Renal cortical epithelial cell (primary cell): ENCODE measurements at places on chromosomes 2 and 18. TPM values are rescaled to one million over a fixed set of nuclear protein-coding genes. Genes with fewer than 3 reads are reported as not detected.

DNA sequence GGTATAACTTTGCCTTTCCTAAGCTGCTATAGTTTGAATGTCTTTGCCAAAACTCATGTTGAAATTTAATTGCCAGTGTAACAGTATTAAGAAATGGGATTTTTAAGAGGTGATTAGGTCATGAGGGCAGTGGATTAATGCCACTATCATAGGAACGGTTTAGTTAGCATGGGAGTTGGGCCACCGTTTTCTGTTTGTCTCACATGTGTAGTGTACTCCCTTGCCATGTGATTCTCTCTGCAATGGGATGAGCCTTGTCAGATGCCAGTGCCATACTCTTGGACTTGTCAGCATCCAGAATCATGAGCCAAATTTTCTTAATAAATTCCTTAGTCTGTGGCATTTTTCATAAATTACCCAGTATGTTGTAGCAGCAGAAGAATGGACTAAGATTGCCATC is 388.9 kb upstream of the RGPD4 start:
- no peak for DNase-seq

- DNase-seq = no peak
Observed at GRCh38 chr2:57726294-57726693, 320.3 kb upstream of the VRK2 start.

DNA sequence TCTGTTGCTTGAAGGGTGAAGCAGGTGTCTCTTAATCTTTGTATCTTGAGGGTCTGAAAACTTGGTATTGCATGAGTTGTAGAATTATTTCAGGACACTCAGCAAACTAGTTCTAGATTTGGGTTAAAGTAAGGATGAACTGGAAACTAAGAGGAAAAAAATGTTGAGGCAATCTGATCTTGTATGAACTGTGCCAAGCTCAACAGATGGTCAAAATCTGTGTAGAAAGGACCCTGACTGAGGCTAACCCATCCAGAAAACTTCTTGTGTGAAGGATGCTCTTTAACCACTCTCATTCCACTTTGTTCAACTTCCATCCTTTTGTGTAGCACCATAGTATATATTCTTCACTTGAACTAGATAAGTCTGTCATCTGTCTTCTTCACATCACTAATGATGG is 861.7 kb downstream of the SLC4A3 start:
- no peak for DNase-seq

DNA sequence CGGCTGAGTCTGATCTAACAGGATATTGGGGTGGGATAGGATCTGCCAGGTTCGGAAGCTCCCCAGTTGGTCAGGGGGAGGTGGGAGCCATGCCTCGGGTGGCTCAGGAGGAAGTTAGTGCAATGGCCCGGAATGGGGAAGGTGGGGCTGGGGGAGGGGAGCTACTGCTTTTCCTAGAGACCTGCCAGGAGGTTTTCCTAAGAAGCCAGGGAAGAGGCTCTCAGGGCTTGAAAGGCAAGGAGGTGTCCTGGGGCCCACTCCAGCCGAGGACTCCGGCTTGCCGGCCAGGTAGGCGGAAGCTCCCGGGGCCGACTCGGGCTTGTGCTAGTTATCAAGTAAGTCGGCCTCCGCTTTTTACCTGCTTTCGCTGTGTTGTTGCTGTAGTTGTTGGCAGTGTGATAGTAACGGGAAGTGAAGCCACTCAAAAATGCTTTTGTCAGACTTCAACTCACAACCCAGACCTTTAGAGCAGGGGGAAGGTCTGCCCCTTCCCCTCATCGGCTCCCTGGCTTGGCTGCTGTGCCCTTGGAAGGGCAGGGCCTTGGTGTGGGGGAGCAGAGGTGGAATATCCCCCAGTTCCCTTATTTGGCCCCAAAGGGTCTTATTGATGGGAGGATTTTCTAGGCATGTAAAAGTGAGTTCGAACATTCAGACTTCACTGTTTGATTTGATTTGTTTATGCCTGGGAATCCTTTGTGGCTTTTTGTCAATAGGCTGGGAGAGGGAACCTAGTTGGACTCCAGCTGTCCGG is 5.4 kb downstream of the GDF7 start:
- DNase-seq = no peak

Gene SNRNP27
- 43.9 and 76.9 TPM in 2 replicates for total RNA-seq

Gene NPAS2
- total RNA-seq = 22.1 and 25.5 TPM in 2 replicates

Gene USP40
- total RNA-seq = 29.3 and 41.9 TPM in 2 replicates

Gene MC2R
- not detected in 2 replicates for total RNA-seq

Gene ARHGAP28
- 0.35 and 1.2 TPM in 2 replicates for total RNA-seq

Gene MAPK4
- 1.6 TPM in 1 of 2 replicates, not detected in the other for total RNA-seq

Gene IL36B
- total RNA-seq = not detected in 2 replicates
